Hematopoietic multipotent progenitor cell treated with erythropoietin and hydrocortisone succinate and interleukin-3 and kit ligand, for 8 days (in vitro differentiated cells): ENCODE measurements at places on chromosomes 11 and 22.

GRCh38 chr11:104073950-104074705 lies 37.7 kb downstream of the DDI1 start:
- peak; percentile 76 for DNase-seq

GRCh38 chr11:66277471-66278362 lies at the start of gene CNIH2:
Gene CNIH2 (plus strand): TSS chr11:66278175. CDS start chr11:66278457, 282 bp downstream.
- DNase-seq, result no peak

- no peak for DNase-seq
Observed at GRCh38 chr11:925158-925495, 543 bp upstream of the AP2A2 start.

- DNase-seq, result no peak
Observed at GRCh38 chr11:10857459-10857708, 469 bp downstream of the ZBED5 start.

- DNase-seq, result no peak
Observed at GRCh38 chr22:30245985-30246813, at the start of gene LIF. Gene LIF (minus strand): TSS chr22:30246759. CDS start chr22:30246695, 64 bp downstream.

DNA sequence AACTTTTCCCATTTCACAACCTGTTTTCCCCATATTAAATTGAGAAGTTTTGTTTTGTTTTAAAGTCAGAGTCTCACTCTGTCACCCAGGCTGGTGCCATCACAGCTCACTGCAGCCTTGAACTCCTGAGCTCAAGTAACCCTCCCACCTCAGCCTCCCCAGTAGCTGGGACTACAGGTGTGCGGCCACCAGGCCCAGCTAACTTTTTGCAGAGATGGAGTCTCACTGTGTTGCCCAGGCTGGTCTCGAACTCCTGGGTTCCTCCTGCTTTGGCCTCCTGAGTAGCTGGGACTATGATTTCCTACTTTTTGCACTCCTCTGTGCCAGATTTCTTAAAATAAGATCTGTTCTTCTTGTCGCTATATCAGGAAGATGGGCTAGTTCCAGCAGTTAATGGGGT lies 44.9 kb downstream of the GNB1L start:
- no peak for DNase-seq

DNA sequence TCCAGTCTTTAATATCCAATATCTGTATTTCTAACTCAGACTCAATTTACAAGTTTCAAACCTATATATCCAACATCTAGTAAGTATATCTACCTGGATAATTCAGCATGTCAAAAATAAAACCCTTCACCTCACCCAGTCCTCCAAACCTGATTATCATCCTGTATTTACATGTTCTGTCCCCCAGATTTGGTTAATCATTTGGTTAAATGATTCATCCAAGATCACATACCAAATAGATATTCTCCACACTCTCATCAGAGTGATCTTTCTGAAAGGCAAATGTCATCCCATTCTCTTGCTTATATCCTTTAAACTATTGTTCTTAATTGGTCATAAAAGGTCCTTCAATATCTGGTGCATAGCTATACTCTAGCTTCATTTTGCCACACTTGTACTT lies 199.0 kb downstream of the SOX6 start:
- no peak for DNase-seq

GRCh38 chr11:6526411-6527135 lies 29.5 kb downstream of the DNHD1 start:
- DNase-seq, result no peak

DNA sequence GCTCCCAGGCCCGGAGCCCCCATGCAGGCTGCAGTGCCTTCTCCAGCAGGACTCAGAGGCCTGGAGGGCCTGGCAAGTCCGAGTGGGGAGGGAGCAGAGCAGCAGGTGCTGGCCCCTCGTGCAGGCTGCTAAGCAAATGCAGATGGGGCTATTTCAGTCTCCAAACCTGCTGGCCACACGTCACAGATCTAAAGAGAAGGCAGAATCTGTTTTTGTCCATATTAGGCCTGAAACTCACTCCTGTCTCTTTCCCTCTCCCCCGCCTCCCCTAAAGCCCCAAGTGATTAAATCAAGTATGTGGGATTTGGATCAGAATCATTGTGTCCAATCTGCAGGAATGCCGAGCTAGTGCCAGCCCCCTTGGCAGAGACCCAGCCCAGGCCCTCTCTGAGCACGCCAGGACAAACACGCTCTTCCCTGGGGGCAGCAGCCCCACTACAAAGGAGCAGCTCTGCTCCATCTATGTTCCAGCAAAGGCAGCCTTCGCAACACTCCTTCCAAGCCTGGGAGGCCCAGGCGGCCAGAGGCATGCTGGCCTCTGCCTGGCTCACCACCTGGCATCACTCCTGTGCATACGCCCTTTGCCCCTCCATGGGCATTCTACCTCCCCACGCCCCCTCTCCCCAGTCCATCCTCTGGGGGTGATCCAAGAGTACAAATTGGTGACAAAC lies 26.5 kb downstream of the RPL27A start:
- DNase-seq, result no peak

- DNase-seq, result no peak
Observed at GRCh38 chr11:112605093-112605666, 344.5 kb upstream of the PLET1 start.

DNA sequence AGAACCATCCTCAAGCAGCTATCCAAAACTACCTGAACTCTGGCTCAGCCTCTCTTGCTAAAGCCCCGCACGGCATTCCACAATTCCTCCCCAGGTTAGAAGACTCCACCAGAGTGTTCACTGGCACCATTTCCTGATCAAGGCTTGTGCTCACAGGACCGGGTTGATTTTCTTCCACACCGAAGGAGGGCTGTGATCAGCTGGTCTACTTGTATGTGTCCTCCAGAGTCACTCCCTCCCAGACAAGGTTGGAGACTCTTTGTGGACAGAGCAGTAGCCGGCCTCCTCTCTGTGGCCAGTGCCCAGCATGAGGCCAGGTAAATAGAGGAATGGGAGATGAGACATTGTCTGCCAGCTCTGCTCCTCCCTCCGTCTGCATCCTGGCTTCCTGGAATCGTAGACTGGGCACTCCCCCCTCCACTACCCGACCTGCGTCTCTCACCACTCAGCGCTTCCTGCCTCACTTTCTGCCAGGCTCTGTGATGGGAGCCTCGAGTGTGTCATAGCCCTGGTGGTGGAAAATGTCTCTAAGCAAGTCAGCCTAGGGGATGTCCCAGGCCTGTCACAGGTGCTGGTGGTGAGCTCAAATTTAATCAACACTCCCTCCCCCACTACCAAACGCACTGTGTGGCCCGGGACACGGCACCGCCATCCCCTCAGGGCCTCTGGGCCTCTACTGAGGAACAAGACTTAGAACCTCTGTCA lies 12.5 kb upstream of the TMPRSS6 start:
- DNase-seq, result peak; percentile 37

GRCh38 chr11:34536056-34536455 lies 22.5 kb upstream of the ELF5 start:
- DNase-seq, result no peak

DNA sequence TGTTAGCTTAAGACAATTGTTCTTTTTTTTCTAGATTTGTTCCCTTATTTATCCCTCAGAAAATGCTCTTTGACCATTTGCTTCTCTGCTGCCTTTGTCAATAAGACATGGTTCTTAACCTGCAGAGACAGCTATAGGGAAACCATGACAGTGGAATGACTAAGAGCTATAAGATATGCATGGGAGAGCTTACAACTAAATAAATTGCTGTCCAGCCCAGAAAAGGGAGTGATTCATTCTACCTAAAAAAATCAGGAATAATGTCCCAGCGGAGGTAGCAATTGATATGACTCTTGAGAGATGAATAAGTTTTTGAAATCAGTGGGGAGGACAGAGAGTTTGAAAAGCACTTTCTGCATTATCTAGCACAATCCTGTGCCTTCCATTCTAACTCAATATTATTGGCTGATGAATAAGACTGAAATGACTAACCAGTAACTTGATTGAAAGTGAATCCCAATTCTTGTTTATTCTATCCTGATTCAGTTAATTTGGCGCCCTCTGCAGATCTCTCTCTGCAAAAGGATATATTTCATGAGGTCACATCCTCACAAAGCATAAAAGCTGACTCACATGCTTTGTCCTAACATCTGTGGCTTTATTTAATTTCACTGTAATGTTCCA lies 680.5 kb upstream of the API5 start:
- peak; percentile 1 for DNase-seq

DNA sequence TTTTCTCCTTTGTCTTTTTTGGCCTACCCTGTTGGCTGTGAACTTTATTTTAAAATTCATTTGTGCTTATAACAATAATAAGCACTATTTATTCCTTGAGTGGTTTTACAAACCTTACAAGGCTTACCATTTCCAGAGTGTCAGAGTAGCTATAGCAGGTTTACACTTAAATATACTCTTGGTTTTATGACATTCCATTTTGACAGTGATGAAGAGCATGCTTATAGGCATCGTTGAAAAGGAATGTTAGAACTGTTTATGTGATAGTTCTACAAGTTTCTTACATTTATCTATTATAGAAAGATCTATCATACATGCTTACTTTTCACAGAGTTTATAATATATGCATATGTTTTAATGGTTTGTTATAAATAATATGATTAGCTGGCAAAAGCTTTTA lies 84.1 kb downstream of the PDE3B start:
- DNase-seq, result no peak

DNA sequence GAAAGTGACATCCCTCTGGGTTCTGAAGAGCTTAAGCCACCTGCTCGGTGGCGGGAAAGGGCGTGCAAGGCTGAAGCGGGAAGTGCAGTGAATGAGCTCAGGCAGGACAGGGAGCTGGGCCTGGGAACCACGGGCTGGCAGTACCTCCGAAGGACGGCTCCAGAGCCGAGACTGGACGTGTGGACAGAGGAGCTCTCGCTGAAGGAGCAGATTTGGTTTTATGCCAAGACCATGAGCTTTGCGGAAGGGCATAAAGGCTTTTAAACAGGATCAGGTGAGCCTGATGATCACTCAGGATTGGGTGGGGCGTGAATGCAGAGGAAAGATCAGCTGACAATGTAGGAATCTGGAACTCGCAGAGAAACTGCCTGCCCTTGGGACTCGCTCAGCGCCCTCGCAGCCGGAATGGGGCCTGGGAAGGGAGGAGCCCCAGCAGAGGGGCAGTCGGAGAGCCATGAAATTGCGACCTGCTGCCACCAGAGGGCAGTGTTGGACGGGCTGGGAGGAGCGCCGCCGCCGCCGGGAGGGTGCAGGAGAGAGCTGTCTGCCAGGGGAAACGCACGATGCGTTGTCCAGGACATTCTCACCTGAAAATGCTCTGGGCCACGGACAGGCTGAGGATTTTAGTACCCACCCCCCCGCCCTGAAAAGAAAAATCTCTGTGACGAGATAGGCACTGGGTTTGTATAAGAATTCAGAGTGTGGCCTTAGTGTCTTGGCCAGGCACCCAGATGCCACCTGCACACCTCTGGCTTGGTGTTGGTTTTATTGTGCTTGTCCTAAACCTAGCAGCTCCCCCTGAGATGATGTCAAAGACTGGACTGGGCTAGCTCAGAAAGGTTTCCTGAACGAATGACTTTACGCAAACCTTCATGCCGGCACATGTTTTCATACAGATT lies 324.4 kb downstream of the NTM start:
- peak; percentile 69 for DNase-seq

DNA sequence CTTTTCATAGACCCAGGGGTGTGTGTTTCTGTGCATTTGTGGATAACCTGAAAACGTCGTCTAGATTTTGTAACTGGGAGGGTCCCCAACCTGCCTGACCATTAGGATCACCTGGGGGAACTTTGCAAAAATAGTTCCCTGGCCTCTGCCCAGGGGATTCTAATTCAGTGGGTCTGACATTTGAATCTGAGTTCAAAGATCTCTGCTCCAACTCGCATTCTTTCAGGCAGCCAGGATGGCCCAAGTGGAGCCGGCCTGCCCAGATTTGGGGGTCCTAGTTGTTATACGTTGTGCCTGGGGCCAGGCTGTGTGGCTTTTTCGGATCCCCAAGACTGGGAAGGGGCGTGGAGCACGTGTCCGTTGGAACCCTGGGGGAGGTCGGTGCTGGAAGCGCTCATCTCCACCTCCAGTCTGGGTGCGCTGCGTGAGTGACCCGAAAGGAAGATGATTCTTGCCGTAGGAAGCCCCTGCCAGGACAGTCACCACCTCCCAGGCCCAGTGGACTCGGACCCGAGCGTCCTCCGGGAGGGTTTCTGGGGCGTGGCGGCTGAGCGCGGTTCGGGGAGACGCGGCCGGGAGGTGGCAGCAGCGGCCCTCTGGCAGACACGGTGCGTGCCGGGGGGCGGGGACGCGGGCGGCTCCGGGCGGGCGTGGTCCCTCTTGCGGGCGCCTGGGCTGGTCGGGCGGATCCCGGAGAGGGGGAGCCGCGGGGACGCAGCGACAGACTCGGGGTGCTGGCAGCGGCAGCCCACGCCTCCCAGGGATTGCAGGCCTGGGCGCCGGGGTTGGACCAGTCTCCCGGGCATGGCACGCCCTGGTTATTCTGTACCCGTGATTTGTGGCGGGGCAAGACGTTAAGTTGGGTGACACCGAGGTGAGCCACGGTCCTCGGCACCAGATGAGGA lies 29.2 kb upstream of the PLET1 start:
- peak; percentile 77 for DNase-seq
